ENCODE measurements at places on chromosomes 11 and 22. TPM values are rescaled to one million over a fixed set of nuclear protein-coding genes. Genes with fewer than 3 reads are reported as not detected.

- no peak overlapping the region for H3K4me3 ChIP-seq
- no peak overlapping the region for H3K27ac ChIP-seq
- H3K36me3 ChIP-seq: peaks cover 70% of the 10 kb centered on the region
- no peaks in the 10 kb centered on the region for H3K4me1 ChIP-seq
These were observed 13.7 kb downstream of the NFRKB start for GRCh38 chr11:129881570-129882170.

Gene PGAP2
- 25.7 TPM for total RNA-seq

Gene IGLL1
- total RNA-seq: not detected

DNA sequence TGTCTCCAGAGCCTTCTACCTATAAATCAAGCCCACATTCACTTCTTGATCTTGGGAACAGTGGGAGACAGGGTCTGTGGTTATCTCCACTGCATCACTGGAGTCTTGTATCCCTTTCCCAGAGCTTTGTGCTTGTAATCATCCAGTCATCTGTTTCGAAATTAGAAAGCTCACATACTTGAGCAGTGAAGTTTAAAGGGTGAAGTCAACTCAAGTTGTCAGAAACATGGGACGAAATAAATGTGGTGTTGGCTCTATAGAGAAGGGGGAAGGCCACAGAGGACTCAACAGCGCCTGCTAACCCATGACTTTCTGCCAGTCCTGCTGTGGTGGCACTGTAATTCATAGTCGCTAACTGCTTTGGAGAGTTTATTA, 197.5 kb downstream of the DBX1 start:
- no peaks in the 10 kb centered on the region for H3K36me3 ChIP-seq
- peaks cover 14% of the 10 kb centered on the region for H3K4me1 ChIP-seq
- H3K4me3 ChIP-seq: no peak overlapping the region

Gene VSIG2
- total RNA-seq: not detected

Gene SUSD2
- total RNA-seq: 1.9 TPM

Gene MACROD1
- 14.4 TPM for total RNA-seq

- H3K4me3 ChIP-seq: no peak overlapping the region
- no peaks in the 10 kb centered on the region for H3K4me1 ChIP-seq
- no peak for DNase-seq
- no peak overlapping the region for H3K27ac ChIP-seq
These were observed 346.6 kb downstream of the AASDHPPT start for GRCh38 chr11:106424111-106424510.

GRCh38 chr22:38114484-38115398, 4.3 kb upstream of the BAIAP2L2 start:
- peaks cover 7% of the 10 kb centered on the region for H3K4me1 ChIP-seq
- H3K27ac ChIP-seq: no peak overlapping the region
- H3K4me3 ChIP-seq: no peak overlapping the region
- DNase-seq: peak; percentile 86

GRCh38 chr22:22362936-22363335, 118.3 kb downstream of the VPREB1 start:
- no peaks in the 10 kb centered on the region for H3K36me3 ChIP-seq
- H3K4me3 ChIP-seq: no peak overlapping the region
- H3K27ac ChIP-seq: no peak overlapping the region
- H3K4me1 ChIP-seq: no peaks in the 10 kb centered on the region
- H3K27me3 ChIP-seq: peaks cover 46% of the 10 kb centered on the region

DNA sequence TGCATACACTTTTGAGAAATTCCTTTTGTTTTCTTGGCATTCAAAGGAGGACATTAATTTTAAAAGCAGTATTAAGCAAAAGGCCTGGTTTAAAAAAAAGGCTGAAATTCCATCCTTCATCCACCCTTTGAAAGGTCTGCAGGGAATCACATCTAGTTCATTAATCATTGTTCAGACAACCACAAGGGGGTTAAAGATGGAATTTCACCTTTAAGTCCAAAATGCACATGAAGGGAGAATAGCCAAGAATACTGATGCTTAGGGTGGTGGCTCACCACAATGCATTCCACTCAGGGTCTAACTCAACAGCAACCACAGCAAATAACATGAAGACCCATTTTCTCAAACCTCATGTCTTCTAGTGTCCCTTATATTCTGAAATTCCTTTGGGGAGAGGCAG, 256.9 kb downstream of the CADM1 start:
- no peaks in the 10 kb centered on the region for H3K36me3 ChIP-seq
- no peaks in the 10 kb centered on the region for H3K4me1 ChIP-seq
- no peak overlapping the region for H3K4me3 ChIP-seq
- H3K27ac ChIP-seq: no peak overlapping the region

- H3K27me3 ChIP-seq: no peaks in the 10 kb centered on the region
- peak overlapping the region; percentile 89 for H3K27ac ChIP-seq
- peaks cover 90% of the 10 kb centered on the region for H3K36me3 ChIP-seq
- DNase-seq: peak; percentile 91
These were observed 61.9 kb downstream of the MED15 start for GRCh38 chr22:20569059-20570058.

GRCh38 chr11:102269927-102270326, 47.4 kb upstream of the BIRC3 start:
- H3K27me3 ChIP-seq: peaks cover 42% of the 10 kb centered on the region
- no peak overlapping the region for H3K4me3 ChIP-seq
- H3K36me3 ChIP-seq: no peaks in the 10 kb centered on the region
- no peak for DNase-seq
- peaks cover 19% of the 10 kb centered on the region for H3K4me1 ChIP-seq

DNA sequence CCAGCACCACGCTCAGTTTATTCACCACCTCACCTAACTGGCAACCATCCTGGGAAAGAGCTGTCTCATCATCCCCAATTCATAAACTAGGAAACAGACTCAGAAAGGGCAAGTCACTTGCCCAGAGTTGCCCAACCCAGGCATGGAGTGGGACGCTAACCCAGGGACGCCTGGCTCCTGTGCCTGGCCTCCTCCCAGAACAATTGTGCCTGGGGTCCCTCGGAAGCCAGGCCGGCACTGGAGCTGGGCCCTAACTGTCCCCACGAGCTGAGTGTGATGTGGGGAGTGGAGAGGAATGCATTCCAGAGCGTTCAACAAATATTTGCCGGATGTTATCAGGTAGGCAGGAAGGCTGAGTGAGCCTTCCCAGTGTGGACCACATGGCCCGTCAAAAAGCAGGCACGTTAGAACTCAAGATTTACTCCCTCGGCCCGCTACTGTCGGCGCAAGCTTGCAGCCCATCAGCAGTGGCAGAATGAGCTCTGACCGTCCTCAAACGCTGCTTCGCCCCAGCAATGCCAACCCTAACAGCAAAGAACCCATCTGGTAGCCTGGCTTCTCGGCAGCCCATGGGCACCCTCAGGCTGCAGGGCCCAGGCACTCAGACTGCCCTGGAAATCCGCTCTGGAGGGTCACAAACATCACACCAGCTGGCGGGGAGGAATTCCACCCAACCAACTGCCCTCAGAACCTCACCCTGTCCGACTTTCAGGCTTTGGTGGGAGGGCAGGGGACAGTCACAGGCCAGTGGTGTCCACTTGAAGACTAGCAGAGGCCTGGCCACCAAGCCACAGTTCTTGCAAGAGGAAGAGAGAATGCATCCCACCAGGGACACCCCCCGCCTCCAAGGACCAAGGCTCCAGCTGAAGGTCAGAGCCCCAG, 35.6 kb downstream of the MYH9 start:
- DNase-seq: no peak
- H3K27ac ChIP-seq: peak overlapping the region; percentile 86
- H3K4me3 ChIP-seq: peak overlapping the region; percentile 43
- H3K4me1 ChIP-seq: peaks cover 84% of the 10 kb centered on the region

Gene OR56A1
- not detected for total RNA-seq

Gene PELI3
- total RNA-seq: 5.8 TPM

DNA sequence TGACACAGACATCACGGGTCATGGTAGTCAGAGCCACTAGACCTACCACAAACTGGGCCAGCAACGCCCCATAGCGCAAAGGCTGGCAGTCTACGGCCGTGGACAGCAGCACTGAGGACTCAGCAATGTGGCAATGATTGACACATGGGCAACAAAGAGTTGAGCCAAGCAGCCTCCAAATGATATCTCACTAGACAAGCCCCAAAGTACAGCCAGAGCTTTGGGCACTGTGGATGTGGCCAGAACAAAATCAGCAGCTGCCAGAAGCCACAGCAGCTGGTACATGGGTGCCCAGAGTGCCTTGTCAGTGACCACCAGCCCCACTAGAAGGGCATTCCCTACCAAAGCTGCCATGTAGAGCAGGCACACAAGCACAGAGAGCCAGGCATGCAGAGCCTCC, 11.2 kb upstream of the UBQLNL start:
- H3K36me3 ChIP-seq: no peaks in the 10 kb centered on the region
- H3K4me1 ChIP-seq: no peaks in the 10 kb centered on the region
- H3K27me3 ChIP-seq: no peaks in the 10 kb centered on the region
- H3K4me3 ChIP-seq: no peak overlapping the region

Gene MMP12
- not detected for total RNA-seq

- peaks cover 11% of the 10 kb centered on the region for H3K4me1 ChIP-seq
- no peak for DNase-seq
- H3K36me3 ChIP-seq: no peaks in the 10 kb centered on the region
These were observed 36.4 kb downstream of the NRXN2 start for GRCh38 chr11:64686466-64687170.

DNA sequence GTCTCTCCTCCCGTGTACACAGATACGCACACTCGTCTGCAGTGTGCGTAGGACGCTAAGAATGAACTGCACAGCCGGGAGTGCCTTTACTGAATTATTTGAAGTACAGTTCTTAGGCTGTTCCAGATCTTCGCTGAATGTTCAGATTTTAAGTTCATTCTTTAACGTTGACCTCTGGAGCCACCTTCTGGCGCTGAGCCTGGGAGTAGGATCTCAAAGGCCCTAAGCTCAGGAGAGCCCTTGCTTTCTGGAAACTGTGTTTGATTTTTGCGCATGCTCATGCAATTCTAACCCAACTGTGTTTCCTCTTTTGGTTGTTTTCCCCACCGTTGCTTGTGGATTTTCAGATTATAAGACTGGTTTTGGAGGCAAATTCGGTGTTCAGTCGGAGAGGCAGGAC, 22.8 kb downstream of the CTTN start:
- H3K27ac ChIP-seq: no peak overlapping the region
- H3K4me3 ChIP-seq: no peak overlapping the region
- DNase-seq: peak; percentile 33
- H3K27me3 ChIP-seq: peaks cover 19% of the 10 kb centered on the region
- no peaks in the 10 kb centered on the region for H3K36me3 ChIP-seq

Gene MAJIN
- total RNA-seq: not detected

Gene CTSW
- total RNA-seq: 381 TPM

DNA sequence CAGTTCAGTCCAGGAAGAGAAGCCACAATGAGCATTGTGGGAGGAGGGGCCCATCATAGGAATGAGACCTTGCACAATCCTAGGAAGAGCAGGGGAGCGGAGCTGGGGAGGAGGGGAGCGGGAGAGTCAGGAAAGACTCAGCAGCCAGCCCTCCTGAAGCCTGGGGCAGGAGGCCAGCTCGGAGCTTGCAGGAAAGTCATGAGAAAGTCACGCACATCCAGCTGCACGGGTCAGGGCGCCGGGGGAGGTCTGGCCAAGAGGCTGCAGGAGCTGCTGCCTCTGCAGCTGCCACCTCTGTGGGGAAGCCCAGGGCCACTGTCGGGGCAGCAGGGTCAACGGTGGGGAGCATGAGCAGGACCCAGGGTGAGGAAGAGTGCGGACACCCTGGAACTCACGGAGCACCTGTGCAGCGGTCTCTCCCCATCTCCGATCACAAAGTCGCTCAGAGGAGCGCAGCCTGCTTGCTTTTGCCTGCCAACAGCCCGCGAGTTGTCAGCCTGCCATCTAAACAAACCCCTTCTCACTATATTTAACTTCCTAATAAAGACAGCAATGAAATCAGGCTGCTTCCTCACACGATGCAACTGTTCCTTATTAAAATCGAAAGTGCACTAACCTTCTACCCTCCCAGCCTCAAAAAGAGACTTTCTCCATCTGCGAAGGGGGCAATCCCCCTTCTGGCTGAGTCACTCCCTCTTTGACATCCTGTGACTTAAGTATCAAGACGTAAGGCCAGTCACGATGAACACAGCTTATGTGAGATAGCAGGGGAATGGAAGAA, 52.9 kb upstream of the RTL6 start:
- H3K36me3 ChIP-seq: no peaks in the 10 kb centered on the region
- H3K27ac ChIP-seq: no peak overlapping the region
- peak overlapping the region; percentile 20 for H3K4me3 ChIP-seq
- peak; percentile 24 for DNase-seq
- H3K4me1 ChIP-seq: peaks cover 7% of the 10 kb centered on the region

Gene SAA4
- total RNA-seq: not detected

DNA sequence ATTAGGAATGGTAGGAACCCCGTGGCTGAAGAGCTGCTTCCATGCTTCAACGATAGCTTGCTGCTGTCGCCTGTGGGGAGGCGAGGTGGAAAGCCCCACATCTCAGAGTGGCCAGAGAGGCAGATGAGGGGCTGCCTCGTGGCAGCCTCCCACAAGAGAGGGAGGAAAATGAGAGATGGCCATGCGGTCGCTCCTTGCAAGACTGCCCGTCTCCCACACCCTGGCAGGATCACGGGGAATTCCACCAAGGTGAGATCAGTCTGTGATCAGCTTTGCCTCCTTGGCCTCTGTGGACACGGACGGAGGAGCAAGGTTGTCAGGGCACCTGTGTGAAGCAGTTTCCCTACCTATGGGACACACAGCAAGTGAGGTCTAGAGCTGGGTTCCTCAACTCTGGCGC, 3.0 kb downstream of the CRYBA4 start:
- peaks cover 20% of the 10 kb centered on the region for H3K4me1 ChIP-seq
- DNase-seq: no peak
- H3K36me3 ChIP-seq: peaks cover 2% of the 10 kb centered on the region
- H3K27me3 ChIP-seq: no peaks in the 10 kb centered on the region
- H3K4me3 ChIP-seq: no peak overlapping the region

Gene OR8B2
- not detected for total RNA-seq

- H3K36me3 ChIP-seq: no peaks in the 10 kb centered on the region
- H3K27ac ChIP-seq: no peak overlapping the region
- H3K4me3 ChIP-seq: no peak overlapping the region
- peaks cover 6% of the 10 kb centered on the region for H3K27me3 ChIP-seq
These were observed 76.4 kb downstream of the PRSS23 start for GRCh38 chr11:86876716-86877234.

- no peak for DNase-seq
- peaks cover 9% of the 10 kb centered on the region for H3K4me1 ChIP-seq
- no peak overlapping the region for H3K4me3 ChIP-seq
- no peak overlapping the region for H3K27ac ChIP-seq
These were observed 47.5 kb downstream of the IGLL5 start for GRCh38 chr22:22935056-22935545.

DNA sequence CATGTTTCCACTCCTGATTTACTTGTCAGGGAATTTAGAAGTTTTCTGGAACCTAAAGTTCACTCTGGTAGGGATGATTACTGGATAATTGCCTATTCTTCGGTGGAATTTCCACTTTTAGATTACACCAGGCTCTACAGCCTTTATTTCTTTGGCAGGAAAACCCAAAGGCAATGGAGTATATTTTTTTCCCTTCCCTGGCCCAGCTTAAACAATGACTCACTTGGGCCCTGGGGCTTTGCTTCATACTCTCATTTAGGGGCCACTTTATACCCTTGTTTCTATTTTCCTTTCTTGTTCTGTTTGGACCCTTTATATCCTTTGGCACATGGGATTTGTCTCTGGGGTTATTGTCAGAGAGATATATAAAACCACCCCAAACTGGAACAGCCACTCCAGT, 114.7 kb downstream of the CSTPP1 start:
- no peak overlapping the region for H3K27ac ChIP-seq
- no peak for DNase-seq
- H3K36me3 ChIP-seq: no peaks in the 10 kb centered on the region

Gene PLXNB2
- total RNA-seq: 48.4 TPM
